Endothelial cell of coronary artery (primary cell): ENCODE measurements at places on chromosomes 16 and 17. TPM values are rescaled to one million over a fixed set of nuclear protein-coding genes. Genes with fewer than 3 reads are reported as not detected.

Gene DOC2B
- total RNA-seq = under 0.01 and 1.3 TPM in 2 replicates

Gene SLFN14
- not detected in 2 replicates for total RNA-seq

Gene TP53TG3
- not detected in 2 replicates for total RNA-seq

Gene NDEL1
- 30.4 and 44.7 TPM in 2 replicates for total RNA-seq

Gene FBXL19
- total RNA-seq = 21.0 and 21.5 TPM in 2 replicates

Gene GH2
- not detected in 2 replicates for total RNA-seq

Gene RNF227
- total RNA-seq = 0.99 and 1.2 TPM in 2 replicates

Gene ARL5C
- not detected in 2 replicates for total RNA-seq

Gene PDPK1
- 14.2 and 16.2 TPM in 2 replicates for total RNA-seq

Gene OR4D1
- total RNA-seq = not detected in 2 replicates

Gene FBXL16
- under 0.01 and 0.18 TPM in 2 replicates for total RNA-seq

Gene TMEM97
- 5.2 and 12.3 TPM in 2 replicates for total RNA-seq

Gene IRF8
- total RNA-seq = under 0.01 TPM in 1 of 2 replicates, not detected in the other

Gene ALDH3A1
- total RNA-seq = 0.36 and 0.38 TPM in 2 replicates

Gene RGS11
- total RNA-seq = 1.6 and 1.9 TPM in 2 replicates

Gene GPR139
- not detected in 2 replicates for total RNA-seq

Gene NECAB2
- total RNA-seq = 0.18 TPM in 1 of 2 replicates, not detected in the other

Gene C16orf92
- total RNA-seq = not detected in 2 replicates

Gene TTLL6
- not detected in 2 replicates for total RNA-seq

Gene KRTAP4-3
- total RNA-seq = not detected in 2 replicates

Gene C17orf58
- 9.9 and 11.2 TPM in 2 replicates for total RNA-seq

Gene PIRT
- total RNA-seq = not detected in 2 replicates

Gene P2RX5
- 0.18 and 2.3 TPM in 2 replicates for total RNA-seq

Gene GCGR
- total RNA-seq = not detected in 2 replicates

Gene CCL16
- 0.18 and 0.19 TPM in 2 replicates for total RNA-seq

Gene GDPD1
- 2.5 and 2.6 TPM in 2 replicates for total RNA-seq

Gene PYY
- not detected in 2 replicates for total RNA-seq

Gene ZNF213
- total RNA-seq = 3.4 and 5.6 TPM in 2 replicates

Gene AKTIP
- 20.9 and 30.3 TPM in 2 replicates for total RNA-seq

Gene CTF1
- 0.09 TPM in 2 replicates for total RNA-seq

Gene GOSR2
- total RNA-seq = 51.2 and 60.4 TPM in 2 replicates

Gene SLC35G6
- total RNA-seq = not detected in 2 replicates

Gene SHBG
- 0.18 and 0.19 TPM in 2 replicates for total RNA-seq

Gene SCARF1
- total RNA-seq = 75.1 and 96.1 TPM in 2 replicates

Gene ABCC3
- total RNA-seq = 4.6 and 15.8 TPM in 2 replicates

Gene GUCY2D
- not detected in 2 replicates for total RNA-seq

Gene CCL17
- total RNA-seq = not detected in 2 replicates

Gene NUBP1
- 18.4 and 25.7 TPM in 2 replicates for total RNA-seq

Gene RRAD
- 0.45 and 1.0 TPM in 2 replicates for total RNA-seq

Gene KRTAP2-2
- total RNA-seq = not detected in 2 replicates

Gene TAT
- not detected in 2 replicates for total RNA-seq

Gene EVI2B
- total RNA-seq = 0.09 TPM in 2 replicates

Gene RNU2-1
- total RNA-seq = not detected in 2 replicates
